ENCODE measurements at places on chromosomes 5 and 9.
A peak's percentile ranks its signal among the peaks of the same experiment; 100 is the strongest.

GRCh38 chr9:37134166-37134565 lies 13.8 kb downstream of the ZCCHC7 start:
- no peak overlapping the region for H3K4me3 ChIP-seq
- no peaks in the 10 kb centered on the region for H3K27me3 ChIP-seq
- H3K36me3 ChIP-seq, result peaks cover 7% of the 10 kb centered on the region
- H3K27ac ChIP-seq, result no peak overlapping the region

GRCh38 chr5:153237671-153238332 lies 252.7 kb upstream of the GRIA1 start:
- DNase-seq, result no peak
- no peaks in the 10 kb centered on the region for H3K27me3 ChIP-seq
- no peak overlapping the region for H3K27ac ChIP-seq
- no peaks in the 10 kb centered on the region for H3K4me1 ChIP-seq

DNA sequence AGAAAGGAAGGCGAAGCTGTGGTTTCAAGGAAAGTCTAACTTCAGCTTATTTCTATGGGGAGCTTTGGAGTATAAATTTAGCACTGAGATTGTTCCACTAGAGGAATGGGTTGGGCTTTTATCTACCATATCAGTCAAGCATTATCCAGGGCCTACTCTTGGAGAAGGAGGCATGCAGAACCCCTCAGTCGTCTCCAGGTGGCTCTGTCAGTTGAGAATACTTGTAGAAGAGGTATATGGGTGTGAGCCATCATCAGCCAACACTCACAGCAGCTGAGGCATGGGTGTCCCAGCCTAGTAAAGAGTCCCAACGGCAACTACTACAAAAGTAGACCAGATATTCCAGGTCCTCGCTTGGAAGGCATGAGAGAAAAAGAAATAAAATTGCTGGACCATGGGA lies 548.5 kb upstream of the GRAMD2B start:
- H3K36me3 ChIP-seq, result no peaks in the 10 kb centered on the region
- no peak overlapping the region for H3K4me3 ChIP-seq
- no peaks in the 10 kb centered on the region for H3K4me1 ChIP-seq
- no peak for DNase-seq
- no peak overlapping the region for H3K27ac ChIP-seq

DNA sequence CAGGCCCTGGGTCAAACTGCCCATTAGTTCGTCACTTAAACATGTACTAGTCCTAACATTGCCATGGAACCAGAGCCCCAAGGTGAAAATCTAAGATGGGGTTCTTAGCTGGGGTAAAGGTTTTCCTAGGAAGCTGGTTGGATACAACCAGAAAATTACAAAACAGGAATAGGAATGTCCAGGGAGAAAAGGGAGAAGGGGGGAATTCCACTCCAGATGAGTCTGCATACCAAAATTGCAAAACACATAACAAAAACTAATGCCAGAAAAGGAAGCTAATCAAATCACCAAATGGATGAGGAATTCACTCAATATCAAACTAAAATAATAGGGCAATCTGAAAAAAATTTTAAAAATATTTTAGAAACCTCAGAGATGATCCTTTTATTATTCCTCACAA lies 396.2 kb downstream of the EFNA5 start:
- H3K36me3 ChIP-seq, result no peaks in the 10 kb centered on the region
- H3K27me3 ChIP-seq, result no peaks in the 10 kb centered on the region
- no peak overlapping the region for H3K27ac ChIP-seq
- DNase-seq, result no peak
- H3K4me3 ChIP-seq, result no peak overlapping the region

- DNase-seq, result no peak
- no peaks in the 10 kb centered on the region for H3K4me1 ChIP-seq
- no peak overlapping the region for H3K4me3 ChIP-seq
- H3K36me3 ChIP-seq, result no peaks in the 10 kb centered on the region
- no peak overlapping the region for H3K27ac ChIP-seq
Measured at GRCh38 chr9:86639899-86640379, 285.7 kb upstream of the TUT7 start.

DNA sequence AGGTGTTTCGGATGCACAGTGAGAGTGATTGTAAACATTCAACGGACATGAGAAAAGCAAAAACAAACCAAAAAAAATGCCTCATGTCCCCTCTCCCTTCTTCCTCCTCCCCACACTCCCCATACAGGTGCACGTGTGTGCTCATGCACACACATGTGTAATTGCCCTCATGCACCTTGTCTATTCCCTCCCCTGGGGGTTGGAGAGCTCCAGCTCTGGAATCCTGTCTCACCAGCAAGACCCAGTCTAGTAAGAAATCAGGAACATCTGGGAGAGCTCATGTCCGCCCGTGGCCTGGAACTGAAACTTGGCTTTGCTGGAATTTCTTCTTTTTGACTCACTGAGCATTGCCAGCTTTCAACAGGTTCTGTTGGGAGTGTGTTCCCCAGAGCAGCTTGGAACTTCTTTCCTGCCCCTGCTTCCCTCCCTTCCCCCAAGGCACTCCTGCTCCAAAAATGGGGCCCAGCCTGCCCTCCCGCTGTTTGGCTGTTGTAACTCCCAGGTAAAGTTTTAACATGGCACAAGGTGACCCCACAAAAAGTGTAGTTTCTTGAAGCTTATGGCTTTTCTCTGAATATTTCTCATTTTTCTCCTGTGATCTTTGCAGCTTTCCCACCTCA lies 190.1 kb downstream of the NR3C1 start:
- H3K4me1 ChIP-seq, result no peaks in the 10 kb centered on the region
- no peak overlapping the region for H3K4me3 ChIP-seq
- no peaks in the 10 kb centered on the region for H3K36me3 ChIP-seq
- no peaks in the 10 kb centered on the region for H3K27me3 ChIP-seq
- no peak for DNase-seq
- no peak overlapping the region for H3K27ac ChIP-seq

- no peaks in the 10 kb centered on the region for H3K27me3 ChIP-seq
- peak overlapping the region; percentile 95 for H3K27ac ChIP-seq
- H3K36me3 ChIP-seq, result no peaks in the 10 kb centered on the region
- H3K4me3 ChIP-seq, result peak overlapping the region; percentile 79
- H3K4me1 ChIP-seq, result peaks cover 72% of the 10 kb centered on the region
Measured at GRCh38 chr5:150488519-150489359, 19.2 kb upstream of the NDST1 start.

- DNase-seq, result no peak
- H3K27me3 ChIP-seq, result peaks cover 25% of the 10 kb centered on the region
- H3K4me1 ChIP-seq, result no peaks in the 10 kb centered on the region
- H3K27ac ChIP-seq, result no peak overlapping the region
- H3K4me3 ChIP-seq, result no peak overlapping the region
- H3K36me3 ChIP-seq, result no peaks in the 10 kb centered on the region
Measured at GRCh38 chr5:75189353-75189752, 47.3 kb downstream of the ANKRD31 start.

DNA sequence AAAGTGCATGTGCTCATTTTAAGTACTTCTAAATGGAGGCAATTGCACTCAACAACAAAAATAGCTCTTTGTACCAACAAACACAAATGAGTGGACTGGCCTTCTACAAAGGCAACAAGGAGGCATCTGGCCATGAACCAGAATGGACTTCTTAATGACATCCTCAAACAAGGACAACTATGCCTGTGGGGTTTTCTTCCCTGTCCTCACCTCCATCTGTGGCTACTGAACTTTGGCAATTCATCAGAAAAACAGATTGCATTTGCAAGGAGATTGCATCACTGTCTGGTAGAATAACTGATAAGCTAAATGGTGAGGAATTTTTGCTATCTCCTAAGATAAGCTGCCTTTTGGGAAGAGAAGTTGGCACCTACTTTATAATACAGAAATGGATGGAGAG lies 447.3 kb upstream of the CCNG1 start:
- DNase-seq, result no peak
- H3K4me3 ChIP-seq, result no peak overlapping the region
- H3K36me3 ChIP-seq, result no peaks in the 10 kb centered on the region

- no peaks in the 10 kb centered on the region for H3K4me1 ChIP-seq
- H3K4me3 ChIP-seq, result no peak overlapping the region
- DNase-seq, result no peak
- no peak overlapping the region for H3K27ac ChIP-seq
Measured at GRCh38 chr9:80775530-80775929, 913.8 kb downstream of the TLE1 start.

DNA sequence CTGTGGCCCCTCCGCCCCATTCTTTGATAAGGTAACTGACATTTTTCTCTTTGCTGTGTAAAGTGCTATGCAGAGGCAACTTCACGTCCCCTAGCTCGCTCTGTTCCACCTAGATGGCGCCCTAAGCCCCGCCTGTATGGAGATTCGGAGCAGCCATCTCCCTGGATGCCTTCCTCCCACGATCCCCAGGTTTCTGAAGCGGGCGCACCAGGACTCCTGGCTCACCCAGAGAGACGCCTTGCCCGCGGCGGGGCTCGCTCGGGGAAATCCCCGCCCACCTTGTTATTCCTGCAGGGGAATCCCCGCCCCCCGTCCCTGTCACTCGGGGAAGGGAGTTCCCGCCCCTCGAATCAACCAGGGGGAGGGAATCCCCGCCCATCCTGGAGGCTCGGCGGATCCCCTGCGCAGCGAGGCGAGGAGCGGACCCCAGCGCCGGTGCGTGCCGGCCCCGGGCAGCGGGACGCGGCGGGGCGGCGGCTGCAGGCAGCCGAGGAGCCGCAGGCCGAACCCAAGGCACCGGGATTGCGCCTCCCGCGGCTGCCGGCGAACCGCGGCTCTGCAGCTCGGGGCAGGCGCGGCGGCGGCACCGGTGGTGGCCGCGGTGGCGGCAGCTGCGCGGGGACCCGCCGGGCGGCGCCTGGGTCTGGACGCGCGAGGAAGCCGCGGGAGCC lies at the start of gene PDZD2:
TSS of gene PDZD2 (plus strand) at position 384 of the 671 bp plus-strand sequence.
- peak within 1 kb of the TSS; percentile 52 for H3K4me3 ChIP-seq
- H3K4me1 ChIP-seq, result peaks cover 4% of the 10 kb centered on the region
- H3K36me3 ChIP-seq, result no peaks in the 10 kb centered on the region
- peaks cover 22% of the 10 kb centered on the region for H3K27me3 ChIP-seq

GRCh38 chr5:181042036-181042713 lies 2.1 kb downstream of the BTNL9 start:
- H3K4me3 ChIP-seq, result no peak overlapping the region
- no peak overlapping the region for H3K27ac ChIP-seq

DNA sequence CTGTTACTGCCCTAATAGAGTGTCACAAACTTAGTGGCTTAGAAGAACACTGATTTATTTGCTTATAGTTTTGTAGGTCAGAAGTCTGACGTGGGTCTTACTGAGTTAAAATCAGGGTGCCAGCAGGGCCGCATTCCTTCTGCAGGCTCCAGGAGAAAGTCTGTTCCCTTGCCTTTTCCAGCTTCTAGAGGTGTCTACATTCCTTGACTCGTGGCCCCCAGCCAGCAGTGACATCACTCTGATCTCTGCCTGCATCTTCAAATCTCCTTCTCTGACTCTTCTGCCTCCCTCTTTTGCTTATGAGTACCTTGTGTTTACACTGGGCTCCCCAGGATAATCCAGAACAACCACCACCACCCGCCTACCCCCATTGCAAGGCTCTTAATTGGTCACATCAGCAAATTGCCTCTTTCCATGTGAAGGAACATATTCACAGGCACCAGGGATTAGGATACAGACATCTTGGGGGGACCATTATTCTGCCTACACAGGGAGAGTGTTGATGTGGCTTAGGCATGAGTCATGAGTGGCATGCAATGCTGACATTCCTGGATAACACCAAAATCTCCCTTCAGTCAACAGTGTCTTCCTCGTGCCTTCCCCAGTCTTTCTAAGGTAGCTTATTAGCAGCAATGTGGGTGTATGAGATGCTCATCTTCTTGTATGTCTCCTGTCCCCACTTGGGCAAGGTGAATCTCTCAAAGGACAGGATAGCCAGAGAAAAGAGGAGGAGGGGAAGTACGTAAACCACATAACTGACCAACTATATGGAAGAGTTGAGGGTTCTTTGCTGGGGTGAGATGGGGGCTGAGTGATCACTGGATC lies 24.4 kb downstream of the CYFIP2 start:
- no peak for DNase-seq
- no peak overlapping the region for H3K4me3 ChIP-seq
- H3K27ac ChIP-seq, result no peak overlapping the region
- H3K36me3 ChIP-seq, result no peaks in the 10 kb centered on the region
- peaks cover under 1% of the 10 kb centered on the region for H3K27me3 ChIP-seq

- H3K4me1 ChIP-seq, result no peaks in the 10 kb centered on the region
- H3K27ac ChIP-seq, result no peak overlapping the region
- no peak overlapping the region for H3K4me3 ChIP-seq
- no peak for DNase-seq
Measured at GRCh38 chr9:137383081-137383783, 39.7 kb downstream of the EXD3 start.

DNA sequence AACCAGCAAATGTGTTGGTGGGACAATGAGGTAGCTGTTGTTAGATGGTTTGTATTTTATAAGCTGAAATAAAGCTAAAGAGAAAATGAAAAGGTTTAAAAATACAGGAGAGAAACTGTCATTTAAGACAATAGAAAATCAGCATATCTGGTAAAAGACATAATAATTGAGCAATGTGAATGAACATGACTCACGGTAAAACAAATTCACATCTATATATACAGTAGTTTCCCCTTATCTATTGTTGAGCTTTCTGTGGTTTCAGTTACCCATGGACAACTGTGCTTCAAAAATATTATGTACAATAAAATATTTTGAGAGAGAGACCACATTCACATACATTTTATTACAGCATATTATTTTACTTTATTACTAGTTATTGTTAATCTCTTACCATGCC lies 1649.8 kb downstream of the EFNA5 start:
- no peaks in the 10 kb centered on the region for H3K4me1 ChIP-seq
- H3K4me3 ChIP-seq, result no peak overlapping the region
- H3K27me3 ChIP-seq, result no peaks in the 10 kb centered on the region
- no peak overlapping the region for H3K27ac ChIP-seq

GRCh38 chr5:96637196-96637595 lies 25.0 kb upstream of the CAST start:
- H3K27me3 ChIP-seq, result peaks cover 8% of the 10 kb centered on the region
- no peak for DNase-seq
- no peaks in the 10 kb centered on the region for H3K4me1 ChIP-seq
- H3K4me3 ChIP-seq, result no peak overlapping the region
- no peak overlapping the region for H3K27ac ChIP-seq

DNA sequence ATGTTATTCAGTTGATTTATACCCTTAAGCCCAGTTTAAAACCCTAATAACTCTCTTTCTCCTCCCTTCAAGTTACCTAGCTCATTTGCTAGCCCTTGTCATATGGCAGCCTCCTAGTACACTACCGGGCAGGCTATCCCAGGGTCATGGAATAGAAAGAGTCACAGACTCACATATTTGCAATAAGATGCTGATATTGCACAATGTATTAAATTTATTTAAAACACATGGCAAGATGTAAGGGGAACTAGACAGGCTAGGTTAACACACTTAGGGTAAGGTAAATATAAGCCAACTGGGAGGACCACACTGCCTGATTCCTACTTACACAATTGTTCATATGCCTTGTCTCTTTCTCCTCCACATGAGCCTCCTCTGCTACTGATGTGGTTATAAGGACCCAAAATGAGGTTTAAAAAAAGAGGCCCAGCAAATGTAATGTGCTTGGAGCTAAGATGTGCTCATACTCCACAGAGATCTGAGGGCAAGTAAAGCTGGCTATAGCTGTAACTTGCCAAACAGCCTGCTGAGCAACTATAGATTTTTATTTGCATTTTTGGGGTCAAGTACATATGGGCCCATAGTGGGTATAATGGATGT lies 130.0 kb downstream of the ENC1 start:
- H3K27me3 ChIP-seq, result no peaks in the 10 kb centered on the region
- DNase-seq, result no peak

- H3K27ac ChIP-seq, result no peak overlapping the region
- no peak for DNase-seq
- H3K4me1 ChIP-seq, result no peaks in the 10 kb centered on the region
- no peak overlapping the region for H3K4me3 ChIP-seq
Measured at GRCh38 chr5:180583738-180584137, 7.6 kb downstream of the SCGB3A1 start.

- H3K4me1 ChIP-seq, result no peaks in the 10 kb centered on the region
- H3K27me3 ChIP-seq, result no peaks in the 10 kb centered on the region
- no peaks in the 10 kb centered on the region for H3K36me3 ChIP-seq
Measured at GRCh38 chr5:40599676-40600075, 80.0 kb upstream of the PTGER4 start.
